Stimulated activated CD4-positive, alpha-beta T cell treated with anti-CD3 and anti-CD28 coated beads, Interleukin-2, amount 100 ng/mL, for 4 hours (primary cell): ENCODE measurements at places on chromosomes 2 and 18.

- no peak for DNase-seq
Measured at GRCh38 chr2:211085056-211085680, 528.8 kb downstream of the CPS1 start.

- DNase-seq = no peak
Measured at GRCh38 chr2:206942592-206943478, 3.5 kb downstream of the CPO start.

GRCh38 chr2:38634684-38635083 is 31.2 kb upstream of the GALM start:
- no peak for DNase-seq

DNA sequence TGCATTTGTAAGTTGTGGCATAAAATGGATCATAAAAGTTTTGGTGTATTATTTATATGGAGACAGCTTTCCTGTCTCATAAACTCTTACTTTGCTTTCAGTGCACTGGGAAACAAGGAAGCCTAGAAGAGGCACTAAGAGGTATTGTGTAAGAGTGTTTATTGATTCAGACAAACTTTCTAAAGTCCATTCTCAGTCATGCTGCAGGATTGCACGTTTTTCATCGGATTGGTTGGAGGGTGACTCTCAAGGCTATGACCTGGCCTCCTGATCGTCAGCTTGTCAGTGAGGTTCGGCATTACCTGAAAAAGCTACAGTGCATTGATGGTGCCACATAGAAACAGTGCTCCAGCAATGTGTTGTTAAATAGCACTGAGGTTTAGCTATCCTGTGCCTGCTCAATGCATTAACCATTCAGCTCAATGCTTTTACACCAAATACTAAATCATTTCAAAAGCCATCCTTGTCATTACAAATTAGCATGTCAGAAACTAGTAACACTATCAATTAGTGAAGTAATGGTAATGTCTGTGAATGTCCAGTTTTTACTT is 545.5 kb downstream of the CBLN2 start:
- DNase-seq = no peak

DNA sequence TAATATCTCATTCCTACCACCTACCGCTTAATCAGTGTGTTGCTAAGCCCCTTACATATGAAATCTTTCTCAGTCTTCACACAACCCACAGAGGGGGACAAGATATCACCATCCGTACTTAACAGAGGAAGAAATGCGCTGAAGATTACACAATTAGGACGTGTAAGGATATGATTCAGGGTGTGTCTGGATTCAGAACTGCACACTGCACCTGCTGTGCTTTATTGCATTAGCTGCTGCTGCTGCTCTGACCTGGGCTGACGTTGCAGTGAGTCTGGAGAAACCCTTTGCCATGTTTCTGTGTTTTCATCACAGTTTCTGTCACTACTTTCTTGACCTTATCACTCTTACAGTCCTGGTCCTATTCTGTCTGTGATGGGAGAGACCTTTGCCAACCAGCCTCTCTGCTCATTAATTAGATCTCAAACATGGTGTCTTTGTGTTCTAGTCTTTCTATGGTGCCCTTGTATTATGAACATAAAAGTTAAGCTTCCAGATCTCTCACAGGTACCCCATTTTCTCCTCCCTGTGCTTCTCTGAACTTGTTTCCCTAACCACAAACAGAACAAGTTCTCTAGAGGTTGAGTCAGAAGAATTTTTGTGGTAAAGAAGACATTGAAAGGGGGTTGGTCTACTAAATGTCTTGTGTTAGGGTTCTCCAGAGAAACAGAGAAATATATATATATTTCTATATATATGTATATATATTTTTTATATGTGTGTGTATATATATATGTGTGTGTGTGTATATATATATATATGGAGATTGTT is 92.9 kb upstream of the CYP1B1 start:
- no peak for DNase-seq

- DNase-seq = no peak
Measured at GRCh38 chr18:31436825-31437224, 10.7 kb upstream of the DSG3 start.

DNA sequence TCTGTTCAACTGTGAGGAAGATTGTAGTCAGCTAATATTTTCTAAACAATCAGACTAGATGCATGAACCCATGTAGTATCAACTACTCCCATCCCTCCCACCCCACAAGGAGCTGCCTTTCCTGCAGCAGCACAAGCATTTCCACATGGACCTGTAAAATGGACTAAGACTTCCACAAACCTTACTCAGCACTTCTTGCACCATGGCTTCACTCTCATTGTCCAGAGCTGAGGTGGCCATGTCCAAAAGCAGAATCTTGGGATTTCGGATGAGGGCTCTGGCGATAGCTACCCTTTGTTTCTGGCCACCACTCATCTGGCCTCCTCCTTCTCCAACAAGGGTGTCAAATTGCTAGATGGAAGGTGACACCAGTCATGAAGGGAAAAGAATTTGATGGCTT is 61.3 kb downstream of the ABCB11 start:
- DNase-seq = no peak

DNA sequence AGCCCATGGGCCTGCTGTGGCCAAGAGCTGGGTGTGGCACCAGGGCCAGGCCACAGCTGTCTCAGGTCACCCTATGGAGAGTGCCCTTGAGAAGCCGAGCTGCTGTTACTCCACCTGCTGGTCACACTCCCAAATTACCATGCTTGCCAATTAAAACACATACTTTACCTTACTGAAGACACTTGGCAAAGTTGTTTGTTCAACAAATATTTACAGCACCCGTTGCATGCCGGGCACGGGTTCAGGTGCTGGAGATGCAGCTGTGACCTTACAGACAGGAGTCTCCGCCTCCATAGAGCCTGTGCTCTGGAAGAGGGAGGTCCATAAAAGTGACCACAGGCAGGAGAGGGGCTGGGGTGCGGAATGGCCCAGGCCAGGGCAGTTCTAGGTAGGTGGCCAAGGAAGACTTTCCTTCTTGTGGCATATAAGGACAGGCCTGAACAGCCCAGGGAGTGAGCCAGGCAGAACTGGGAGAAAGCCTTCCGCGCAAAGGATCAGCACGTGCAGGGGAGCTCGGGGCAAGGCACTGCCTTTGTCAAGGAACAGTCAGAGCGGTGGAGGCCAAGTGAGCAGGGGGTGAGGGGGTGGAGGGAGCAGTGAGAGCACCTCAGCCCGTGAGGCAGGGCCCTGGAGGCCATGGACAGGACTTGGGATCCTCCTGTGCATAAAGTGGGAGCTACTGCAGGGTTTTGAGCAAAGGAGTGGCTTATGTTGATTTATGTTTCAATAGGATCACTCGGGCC is 23.6 kb upstream of the RBM44 start:
- DNase-seq = peak; percentile 6

DNA sequence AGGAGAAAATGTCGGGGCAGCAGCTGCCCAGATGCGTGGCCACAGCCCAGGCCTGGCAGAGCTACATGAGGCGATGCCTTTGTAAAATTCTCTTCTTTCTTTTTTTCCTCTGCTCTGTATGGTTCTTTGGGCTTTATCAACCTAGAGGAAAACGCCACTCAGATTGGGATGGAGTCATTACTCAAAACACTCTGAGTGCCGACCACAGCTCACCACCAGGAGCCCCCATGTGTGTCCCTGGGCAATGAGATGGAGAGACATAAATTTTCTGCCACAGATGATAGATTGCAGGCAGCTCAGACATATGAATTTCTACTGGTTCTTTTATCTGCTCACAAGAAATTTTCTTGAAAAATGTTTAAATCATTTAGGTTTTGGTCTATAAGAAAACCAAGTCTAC is 56.0 kb downstream of the PARD6G start:
- no peak for DNase-seq

DNA sequence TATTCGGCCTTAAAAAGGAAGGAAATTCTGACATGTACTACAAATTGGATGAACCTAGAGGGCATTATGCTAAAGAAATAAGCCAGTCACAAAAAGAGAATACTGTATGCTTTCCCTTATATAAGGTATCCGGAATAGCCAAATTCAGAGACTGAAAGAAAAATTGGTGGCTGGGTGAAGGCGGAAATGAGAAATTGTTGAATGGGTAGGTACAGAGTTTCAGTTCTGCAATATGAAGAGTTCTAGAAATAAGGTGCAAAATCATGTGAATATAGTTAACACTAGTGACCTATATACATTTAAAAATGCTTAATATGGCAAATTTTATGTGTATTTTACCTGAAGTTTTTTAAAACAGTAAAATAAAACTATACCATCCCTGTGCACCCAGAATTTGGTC is 43.1 kb downstream of the RMP24 start:
- no peak for DNase-seq

DNA sequence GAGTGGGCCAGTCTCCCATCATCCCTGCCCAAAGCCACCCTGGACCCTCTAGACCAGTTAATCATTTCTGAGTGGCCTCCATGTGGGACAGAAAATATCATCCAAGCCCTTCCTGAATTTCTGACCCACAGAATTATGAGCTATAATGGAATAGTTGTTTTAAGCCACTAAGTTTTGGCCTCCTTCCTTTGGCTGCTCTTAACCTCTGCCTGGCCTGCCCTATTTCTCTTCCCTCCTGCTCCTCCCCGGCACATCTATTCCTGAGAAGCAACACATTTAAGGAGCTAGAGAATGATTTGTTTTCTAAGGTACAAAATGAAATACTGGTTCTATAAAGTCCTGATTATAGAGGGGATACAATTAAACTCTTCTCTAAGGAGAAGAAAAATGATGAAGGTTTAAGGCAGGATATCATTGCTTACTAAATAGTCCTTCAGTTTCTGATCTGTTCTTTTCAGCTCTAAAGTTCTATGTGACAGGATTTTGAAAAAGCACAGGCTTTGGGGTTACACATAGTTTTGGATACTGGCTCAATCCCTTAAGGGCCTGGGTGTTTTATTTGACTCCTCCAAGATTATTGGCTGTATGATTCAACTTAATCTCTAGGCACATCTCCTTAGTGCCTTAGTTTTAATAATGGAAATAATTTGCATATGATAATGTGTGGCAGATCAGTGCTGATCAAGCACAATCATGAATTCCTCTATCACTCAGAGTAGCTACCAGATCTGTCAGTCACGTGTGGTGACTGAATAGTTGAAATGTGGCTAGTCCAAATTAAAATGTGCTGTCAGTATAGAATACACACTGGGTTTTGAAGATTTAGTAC is 240.3 kb downstream of the VAPA start:
- DNase-seq = no peak

DNA sequence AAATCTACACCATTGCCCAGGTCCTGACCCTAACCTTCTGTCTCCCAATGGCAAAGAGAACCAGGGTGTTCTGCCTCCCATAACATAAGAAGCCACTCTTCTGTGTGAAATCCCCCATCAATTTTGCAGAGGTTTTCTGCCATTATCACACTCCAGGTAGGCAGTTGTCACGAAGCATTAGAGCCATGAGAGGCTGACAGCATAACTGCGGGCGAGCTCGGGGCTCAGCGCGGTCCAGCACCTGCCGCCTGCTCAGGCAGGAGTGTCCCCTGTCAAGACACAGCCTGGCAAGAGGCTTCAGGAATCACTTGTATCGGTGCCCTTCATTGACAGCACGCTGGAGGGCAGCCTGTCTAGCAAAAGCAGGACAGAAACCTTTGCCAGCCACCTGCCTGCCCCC is 251.2 kb downstream of the SATB2 start:
- DNase-seq = no peak

DNA sequence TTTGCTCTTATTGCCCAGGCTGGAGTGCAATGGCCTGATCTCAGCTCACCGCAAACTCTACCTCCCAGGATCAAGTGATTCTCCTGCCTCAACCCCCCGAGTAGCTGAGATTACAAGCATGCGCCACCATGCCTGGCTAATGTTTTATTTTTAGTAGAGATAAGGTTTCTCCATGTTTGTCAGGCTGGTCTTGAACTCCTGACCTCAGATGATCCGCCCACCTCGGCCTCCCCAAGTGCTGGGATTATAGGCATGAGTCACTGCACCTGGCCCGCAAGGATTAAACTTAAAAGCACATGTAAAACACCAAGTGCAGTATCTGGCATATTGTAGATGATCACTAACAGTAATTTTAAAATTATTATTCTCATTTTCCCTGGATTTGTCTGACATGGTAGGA is 72.9 kb downstream of the C1QL2 start:
- no peak for DNase-seq

- no peak for DNase-seq
Measured at GRCh38 chr2:231546014-231546715, 15.9 kb upstream of the NMUR1 start.

GRCh38 chr2:178101321-178102079 is 10.7 kb upstream of the RBM45 start:
- no peak for DNase-seq

GRCh38 chr2:234881413-234882241 is 70.2 kb upstream of the SH3BP4 start:
- no peak for DNase-seq

GRCh38 chr2:41241325-41242000 is 789.6 kb upstream of the SLC8A1 start:
- DNase-seq = no peak

DNA sequence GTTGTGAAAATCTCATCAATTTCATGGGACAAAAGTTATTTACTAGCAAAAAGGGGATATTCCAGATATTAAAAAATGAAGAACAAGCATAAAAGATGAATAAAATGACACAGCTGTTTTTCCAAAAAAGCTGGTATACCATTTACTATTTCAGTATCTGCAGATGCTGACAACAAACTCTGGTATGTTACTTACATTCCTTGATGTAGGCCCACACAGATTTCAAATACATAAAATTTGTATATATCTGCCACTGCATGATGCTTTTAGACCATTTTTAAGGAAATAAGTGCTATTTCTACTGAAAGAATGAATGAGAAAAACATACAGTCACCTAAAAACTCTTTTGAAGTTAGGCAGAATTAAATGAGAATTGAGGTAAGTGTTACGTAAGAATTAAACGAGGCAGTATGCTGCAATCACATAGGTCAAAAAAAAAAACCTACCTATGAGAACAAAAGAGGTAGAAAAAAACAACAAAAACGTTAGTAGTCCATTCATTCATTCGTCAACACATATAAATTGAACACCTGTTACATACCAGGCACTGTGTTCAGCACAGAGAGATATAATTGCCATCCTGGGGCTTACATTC is 32.5 kb downstream of the ARL5A start:
- DNase-seq = no peak

- no peak for DNase-seq
Measured at GRCh38 chr2:176156301-176156806, 753 bp upstream of the HOXD3 start.

DNA sequence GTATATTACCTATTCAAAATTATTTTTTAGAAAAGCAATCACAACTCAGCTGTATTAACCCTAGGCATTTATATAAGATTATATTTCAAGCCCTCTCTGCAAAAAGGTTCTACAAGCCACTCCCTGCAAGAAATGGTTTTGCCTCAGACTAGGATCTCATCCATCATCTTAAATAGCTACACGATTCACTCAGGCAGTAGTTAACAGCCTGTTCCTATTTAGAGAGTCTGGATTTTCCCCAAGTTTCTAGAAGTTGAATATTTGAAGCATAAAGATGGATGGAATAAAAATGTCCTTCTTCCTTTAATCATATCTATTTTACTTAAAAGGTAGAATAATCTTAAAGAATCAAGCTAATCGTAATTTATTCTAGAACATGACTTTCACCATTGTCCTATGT is 167.1 kb upstream of the STK17B start:
- no peak for DNase-seq

GRCh38 chr2:29528371-29528770 is 393.0 kb downstream of the ALK start:
- no peak for DNase-seq

- DNase-seq = no peak
Measured at GRCh38 chr2:1862608-1863280, 118.4 kb upstream of the PXDN start.

- no peak for DNase-seq
Measured at GRCh38 chr2:238651306-238652052, 196.4 kb upstream of the TWIST2 start.
